NCI-H460 (cell line): ENCODE measurements at places on chromosomes 6 and 20.

GRCh38 chr6:72505446-72505845 is 116.4 kb upstream of the KCNQ5 start:
- no peak for DNase-seq

DNA sequence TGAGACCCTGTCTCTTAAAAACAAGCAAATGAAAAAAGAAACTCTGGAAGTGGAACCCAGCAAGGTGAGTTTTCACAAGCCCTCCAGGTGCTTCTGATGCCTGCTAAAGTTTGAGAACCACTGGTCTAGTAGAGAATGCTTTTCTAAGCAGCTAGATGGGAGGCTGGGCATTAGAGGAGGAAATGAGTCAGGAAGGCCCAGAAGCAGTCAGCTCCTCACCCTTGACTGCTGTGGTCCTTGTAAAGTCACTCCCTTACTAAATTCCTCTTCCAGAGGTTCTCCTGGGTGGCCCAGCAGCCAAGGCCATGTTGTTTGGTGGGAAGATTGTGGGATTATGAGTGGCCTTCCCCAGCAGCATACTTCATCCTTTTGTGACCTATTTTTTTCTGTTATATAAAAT is 52.0 kb upstream of the FYN start:
- DNase-seq: no peak

DNA sequence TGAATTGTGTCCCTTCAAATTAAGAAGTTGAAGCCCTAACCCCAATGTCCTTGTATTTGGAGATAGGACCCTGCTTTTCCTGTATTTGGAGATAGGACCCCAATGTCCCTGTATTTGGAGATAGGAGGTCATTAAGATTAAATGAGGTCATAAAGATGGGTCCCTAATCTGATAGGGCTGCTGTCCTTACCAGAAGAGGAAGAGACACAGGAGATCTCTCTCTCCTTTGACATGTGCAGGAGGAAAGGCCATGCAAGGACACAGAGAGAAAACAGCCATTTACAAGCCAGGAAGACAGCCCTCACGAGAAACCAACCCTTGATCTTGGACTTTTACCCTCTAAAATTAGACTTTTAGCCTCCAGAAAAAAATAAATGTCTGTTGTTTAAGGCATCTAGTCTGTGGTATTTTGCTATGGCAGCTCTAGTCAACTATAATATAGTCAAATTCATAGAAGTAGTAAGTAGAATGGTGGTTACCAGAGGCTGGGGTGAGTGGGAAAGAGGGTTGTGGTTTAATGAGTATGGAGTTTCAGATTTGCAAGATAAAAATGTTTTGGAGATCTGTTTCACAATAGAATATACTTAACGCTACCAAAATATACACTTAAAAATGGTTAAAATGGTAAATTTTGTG is 59.3 kb downstream of the UBE3D start:
- DNase-seq: no peak

GRCh38 chr6:116409756-116410155 is 39.0 kb downstream of the DSE start:
- no peak for DNase-seq

DNA sequence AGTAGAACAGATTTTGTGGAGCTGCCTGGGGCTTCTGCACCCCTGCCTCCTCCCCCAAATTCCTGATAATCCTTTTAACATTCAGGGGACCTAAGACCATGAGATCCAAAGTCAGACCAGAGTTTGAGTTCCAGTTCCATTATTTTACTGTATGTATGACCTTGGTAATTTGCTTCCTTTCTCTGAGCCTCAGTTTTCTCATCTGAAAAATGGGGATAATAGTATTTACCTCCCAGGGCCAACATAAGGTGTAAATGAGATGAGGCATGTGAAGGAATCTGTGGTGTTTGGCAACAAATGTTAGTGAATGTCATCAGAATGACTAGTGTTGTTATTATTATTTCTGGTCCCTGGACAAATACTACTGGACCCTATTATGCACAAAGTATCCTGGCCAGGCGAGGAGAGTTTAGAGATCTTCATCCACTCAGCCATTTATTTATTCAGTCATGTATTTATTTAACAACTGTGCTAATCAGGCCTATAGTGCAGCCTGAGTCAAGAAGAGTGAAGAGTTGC is 47.3 kb downstream of the CDH22 start:
- no peak for DNase-seq

- no peak for DNase-seq
Observed at GRCh38 chr6:115759051-115759450, 301.6 kb downstream of the FRK start.

DNA sequence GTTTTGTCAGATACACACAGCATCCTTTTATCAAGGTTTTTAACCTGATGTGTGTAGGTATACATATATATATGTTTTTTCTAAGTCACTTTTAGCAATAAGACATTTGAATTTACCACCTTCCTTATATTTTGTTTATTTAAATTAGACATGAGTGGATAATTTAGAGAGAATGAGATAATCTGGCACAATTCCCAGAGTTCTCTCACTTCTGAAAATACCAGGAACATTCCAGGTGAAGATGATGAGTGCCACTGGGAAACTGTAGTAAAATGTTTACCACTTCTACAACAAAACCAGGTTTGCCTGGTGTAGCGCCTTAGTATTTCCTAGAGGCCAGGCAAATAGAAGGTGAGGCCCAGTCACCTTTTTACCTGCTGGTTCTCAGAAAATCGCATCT is 189.5 kb downstream of the TMEM242 start:
- DNase-seq: no peak

- DNase-seq: no peak
Observed at GRCh38 chr6:117264692-117265409, 507 bp upstream of the VGLL2 start.

- no peak for DNase-seq
Observed at GRCh38 chr20:45157962-45158361, 16.7 kb upstream of the PI3 start.

GRCh38 chr20:1663917-1664316 is 6.3 kb upstream of the SIRPG start:
- DNase-seq: no peak

- DNase-seq: no peak
Observed at GRCh38 chr6:85678026-85678601, 35.4 kb upstream of the SYNCRIP start.

DNA sequence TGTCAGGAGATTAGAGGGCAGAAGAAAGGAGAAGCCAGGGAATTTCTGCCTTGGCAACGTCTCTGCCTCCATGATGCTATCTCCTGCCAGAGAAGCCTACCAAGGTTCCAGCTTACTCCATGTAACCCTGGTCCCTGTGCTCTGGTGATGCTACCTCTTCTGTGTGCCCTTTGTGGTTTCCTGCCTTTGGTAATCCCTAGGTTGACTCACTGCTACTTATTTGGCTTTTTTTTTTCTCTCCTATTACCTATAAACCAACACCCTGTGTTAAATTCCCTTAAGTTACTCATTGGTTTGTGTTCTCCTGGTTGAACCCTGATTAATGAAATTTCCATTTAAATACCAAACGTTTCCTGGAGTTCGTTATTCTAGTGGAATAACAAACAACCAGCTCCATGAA is 527.8 kb upstream of the FLRT3 start:
- no peak for DNase-seq

DNA sequence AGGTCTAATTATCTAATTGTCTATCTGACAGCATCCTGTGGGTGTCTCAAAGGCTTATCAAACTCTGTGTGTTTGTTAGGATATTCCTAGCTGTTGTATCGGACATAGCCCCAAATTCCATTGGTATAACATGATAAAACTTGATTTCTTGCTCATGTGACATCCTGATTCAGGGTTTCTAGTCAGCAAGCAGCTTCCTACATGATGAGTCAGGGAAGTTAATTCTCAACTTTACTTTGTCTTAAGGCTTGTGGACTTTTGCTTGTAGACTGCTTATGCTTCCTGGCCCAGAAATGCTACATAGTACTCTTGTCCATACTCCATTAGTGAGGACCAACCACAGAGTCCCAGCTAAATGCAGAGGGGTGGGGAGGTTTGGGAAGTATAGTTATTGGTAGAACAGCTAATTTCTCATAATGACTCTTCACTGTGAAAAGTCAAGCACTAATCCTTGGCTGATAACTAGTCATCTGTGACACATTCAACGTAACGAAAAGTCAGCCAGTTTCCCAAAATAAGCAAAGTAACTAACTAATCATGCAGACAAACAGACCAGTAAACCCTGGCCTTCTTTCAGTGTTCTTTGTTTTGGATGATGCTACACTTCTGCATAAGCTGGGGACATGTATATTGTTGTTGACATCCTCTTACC is 25.8 kb downstream of the NKAIN2 start:
- DNase-seq: no peak

DNA sequence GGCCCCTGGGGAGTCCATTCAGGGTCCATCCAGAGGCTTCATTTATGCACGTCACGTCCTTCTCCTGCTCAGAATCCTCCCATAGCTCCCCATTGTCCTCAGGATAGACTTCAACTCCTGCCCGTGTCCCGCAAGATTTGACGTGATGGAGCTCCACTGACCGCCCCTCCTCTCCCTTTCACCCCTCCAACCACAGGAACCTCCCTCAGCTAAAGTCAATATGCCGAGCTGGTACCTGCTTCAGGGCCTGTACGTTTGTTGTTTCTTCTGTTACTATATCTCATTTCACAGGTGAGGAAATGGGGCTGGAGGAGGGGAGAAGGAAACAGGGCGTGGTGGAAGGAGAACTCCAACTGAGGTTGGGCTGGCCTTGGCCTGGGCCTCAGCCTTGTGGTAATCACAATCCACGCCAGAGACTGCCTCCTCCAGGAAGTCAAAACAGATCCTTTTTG is 38.6 kb downstream of the CEBPB start:
- no peak for DNase-seq

- no peak for DNase-seq
Observed at GRCh38 chr6:150894191-150894744, 28.8 kb downstream of the MTHFD1L start.

GRCh38 chr6:148389086-148389485 is 46.4 kb downstream of the SASH1 start:
- DNase-seq: no peak

GRCh38 chr20:24185791-24186190 is 197.2 kb upstream of the GGTLC1 start:
- DNase-seq: no peak

GRCh38 chr20:33097001-33097400 is 17.6 kb downstream of the BPIFB4 start:
- DNase-seq: no peak

GRCh38 chr6:143224516-143224915 is 163.8 kb downstream of the AIG1 start:
- no peak for DNase-seq

GRCh38 chr6:138258991-138259390 is 40.7 kb upstream of the PBOV1 start:
- DNase-seq: no peak

GRCh38 chr6:90249458-90249857 is 47.2 kb downstream of the BACH2 start:
- DNase-seq: no peak

- DNase-seq: peak; percentile 22
Observed at GRCh38 chr6:46626228-46626909, 26.2 kb downstream of the CYP39A1 start.

- peak; percentile 33 for DNase-seq
Observed at GRCh38 chr6:78611886-78612480, 255.4 kb upstream of the IRAK1BP1 start.

DNA sequence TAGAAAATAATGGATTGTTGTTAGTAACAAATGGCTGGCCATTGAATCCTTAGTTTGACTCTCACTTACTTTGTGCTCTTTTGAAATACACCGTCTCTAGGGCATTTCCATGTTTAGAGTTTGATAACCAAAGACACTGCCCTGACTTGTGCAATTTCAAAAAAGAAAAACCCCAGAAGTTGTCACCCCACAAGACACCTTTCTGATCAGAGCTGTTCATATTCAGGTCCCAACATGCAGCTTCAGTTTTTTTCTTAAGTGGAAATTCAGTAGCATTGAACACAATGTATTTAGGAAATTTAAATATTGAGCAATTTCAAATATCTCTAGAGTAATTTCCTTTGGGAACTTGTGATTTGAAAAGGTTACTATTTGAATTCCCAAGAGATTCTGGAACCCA is 19.4 kb downstream of the CRYBG1 start:
- DNase-seq: no peak

DNA sequence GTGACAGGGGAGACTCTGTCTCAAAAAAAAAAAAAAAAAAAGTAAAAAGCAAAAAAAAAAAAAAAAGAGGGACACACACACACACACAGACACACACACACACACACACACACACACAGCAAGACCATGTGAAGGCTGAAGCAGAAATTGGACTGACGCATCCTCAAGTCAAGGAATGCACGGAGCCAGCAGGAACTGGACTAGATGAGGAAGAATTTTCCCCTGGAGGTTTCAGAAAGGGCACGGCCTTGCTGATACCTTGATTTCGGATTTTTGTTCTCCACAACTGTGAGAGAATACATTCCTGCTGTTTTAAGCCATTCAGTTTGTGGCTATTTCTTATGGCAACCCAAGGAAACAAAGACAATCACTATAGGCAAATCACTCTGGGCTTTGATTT is 176.9 kb upstream of the SALL4 start:
- no peak for DNase-seq

- DNase-seq: no peak
Observed at GRCh38 chr20:15759594-15759993, 813.7 kb downstream of the KIF16B start.

DNA sequence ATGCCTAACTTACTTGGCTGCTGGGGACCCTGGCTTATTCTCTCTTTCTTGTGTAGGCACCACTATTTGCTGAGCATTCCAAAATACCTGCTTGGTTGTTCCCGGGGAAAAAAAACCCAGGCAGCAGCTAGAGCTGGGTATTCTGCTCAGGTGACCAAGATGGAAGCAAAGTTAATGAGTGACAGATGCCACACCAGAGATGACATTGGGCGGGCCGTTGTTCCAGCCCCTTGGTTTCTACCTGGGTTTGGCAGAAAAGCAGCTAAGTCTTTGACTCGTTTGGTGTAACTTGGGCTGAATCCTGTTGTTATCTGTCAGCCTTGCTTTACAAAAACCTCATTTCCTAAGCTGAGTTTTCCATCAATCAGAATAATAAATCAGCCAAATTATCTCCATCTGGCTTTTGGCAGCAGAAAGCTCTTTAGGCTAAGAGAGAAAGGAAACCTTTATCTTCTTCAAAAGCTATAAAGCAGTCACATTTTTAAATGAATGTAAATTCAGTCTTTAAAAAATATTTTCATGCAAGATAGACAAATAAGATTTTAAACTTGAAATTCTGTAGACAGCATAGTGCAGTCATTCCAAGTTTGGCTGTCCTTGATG is 202.0 kb upstream of the GMDS start:
- DNase-seq: no peak

GRCh38 chr6:29986179-29986781 is 43.9 kb downstream of the HLA-A start:
- no peak for DNase-seq
